ENCODE measurements at places on chromosomes 1 and 21. TPM values are rescaled to one million over a fixed set of nuclear protein-coding genes. Genes with fewer than 3 reads are reported as not detected.

The DEGS1 gene
- total RNA-seq = 55.5 TPM

The CATSPERE gene
- 1.1 TPM for total RNA-seq

The PIK3CD gene
- total RNA-seq = 265 TPM

The TSTD1 gene
- 69.8 TPM for total RNA-seq

The LGR6 gene
- not detected for total RNA-seq

The FALEC gene
- total RNA-seq = 1.1 TPM

All from activated B cell treated with CpG ODN at 0.5 μM for 24 hours (primary cell).